ENCODE measurements at places on chromosomes 1 and 21.

DNA sequence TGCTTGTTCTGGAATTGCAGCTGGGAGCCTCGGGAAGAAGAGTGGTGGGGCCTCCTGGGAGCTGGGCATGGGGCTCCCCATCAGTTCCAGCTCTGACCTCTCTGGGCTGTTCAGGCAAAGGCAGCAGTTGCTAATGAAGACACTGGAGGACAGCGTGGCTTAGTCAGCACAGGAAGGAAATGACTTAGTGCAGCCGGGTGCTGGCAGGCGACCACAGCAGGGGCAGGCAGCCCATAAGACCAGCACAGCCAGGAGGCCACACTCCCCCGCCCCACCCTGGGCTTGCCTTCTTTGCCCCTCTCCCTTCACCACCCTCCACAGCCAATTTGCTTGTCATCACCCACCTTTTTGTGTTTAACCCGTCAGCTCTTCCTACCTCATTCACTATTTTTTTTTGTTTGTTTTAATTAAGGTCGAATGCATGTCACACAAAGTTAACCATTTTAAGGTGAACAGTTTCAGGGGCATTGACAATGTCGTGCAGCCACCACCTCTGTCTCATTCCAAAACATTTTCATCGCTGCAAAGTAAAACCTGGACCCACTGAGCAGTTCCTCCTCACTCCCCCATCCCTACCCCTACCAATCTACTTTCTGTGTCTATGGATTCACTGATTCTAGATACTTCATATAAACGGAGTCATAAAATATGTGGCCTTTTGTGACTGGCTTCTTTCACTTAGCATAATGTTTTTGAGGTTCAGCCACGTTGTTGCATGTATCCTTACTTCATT lies 10.9 kb downstream of the OLIG2 start:
- no peak for DNase-seq

GRCh38 chr1:106458866-106459265 lies 597.6 kb upstream of the PRMT6 start:
- DNase-seq = no peak

DNA sequence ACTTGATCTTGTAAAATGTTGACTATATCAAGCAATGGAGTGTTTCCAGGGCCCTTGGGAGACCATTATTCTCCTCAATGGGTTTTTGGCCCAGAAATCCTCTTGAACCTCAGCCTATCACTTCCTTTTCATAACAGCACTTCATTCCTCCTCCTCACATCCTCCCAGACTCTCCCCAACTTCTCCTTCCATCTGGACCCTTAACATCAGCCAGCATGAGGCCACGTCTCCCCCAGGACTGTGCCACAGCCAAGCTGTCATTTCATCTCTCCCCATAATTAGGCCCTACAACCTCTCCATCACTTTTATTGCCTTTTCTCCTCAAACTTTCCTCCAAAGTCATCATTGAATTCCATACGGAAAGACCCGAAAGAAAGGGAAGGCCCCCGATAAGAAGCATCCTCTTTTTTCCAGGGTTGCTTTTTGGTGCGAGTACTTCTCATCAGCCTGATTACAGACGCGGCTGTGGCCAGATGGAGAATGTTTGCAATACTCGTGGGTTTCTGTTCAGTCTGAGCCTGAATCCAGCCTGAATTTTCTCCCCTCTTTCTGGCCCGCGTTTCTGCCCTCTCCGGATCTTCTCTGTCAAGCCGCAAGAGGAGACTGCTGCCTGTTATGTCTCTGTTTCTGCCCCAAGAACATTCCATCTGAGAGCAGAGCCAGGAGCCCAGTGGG lies 52.7 kb upstream of the SLC25A33 start:
- no peak for DNase-seq

- DNase-seq = no peak
These were observed 310.7 kb downstream of the PCP4 start for GRCh38 chr21:40177979-40178378.

DNA sequence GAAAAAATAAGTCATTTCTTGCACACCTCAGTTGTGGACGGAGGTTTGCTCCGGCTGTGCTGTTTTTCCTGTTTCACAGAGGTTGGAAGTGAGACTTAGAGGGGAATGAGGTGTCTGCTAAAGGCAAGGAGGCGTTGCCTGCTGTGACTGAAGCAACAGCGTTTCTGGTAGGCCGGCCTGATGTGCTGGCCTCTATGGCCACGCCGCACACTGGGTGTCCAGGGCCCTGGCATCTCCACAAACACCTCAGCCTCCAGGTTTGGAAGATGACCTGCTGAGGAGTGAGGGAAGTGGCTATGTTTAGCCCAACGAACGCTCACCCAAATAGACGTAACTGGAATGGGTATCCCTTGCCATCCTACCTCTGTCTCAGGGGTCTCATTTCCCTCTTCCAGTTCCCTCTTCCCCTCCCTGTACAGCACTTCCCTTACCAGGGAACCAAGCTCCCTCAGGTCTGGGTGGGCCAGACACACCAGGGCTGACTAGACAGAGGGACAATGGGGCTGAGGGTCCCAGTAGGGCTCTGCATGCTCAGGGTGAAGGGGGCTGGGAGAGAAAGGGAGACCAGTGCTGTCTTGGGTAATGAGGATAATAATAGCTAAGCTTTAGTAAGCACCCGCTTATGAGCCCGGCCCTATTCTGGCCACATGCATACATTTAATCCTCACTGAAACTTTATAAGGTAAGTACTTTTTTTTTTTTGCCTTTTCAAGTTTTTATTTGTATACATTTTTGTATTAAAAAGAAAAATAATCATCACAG lies 11.9 kb downstream of the CACNA1S start:
- DNase-seq = no peak

- no peak for DNase-seq
These were observed 25.0 kb upstream of the PHTF1 start for GRCh38 chr1:113784104-113784779.

DNA sequence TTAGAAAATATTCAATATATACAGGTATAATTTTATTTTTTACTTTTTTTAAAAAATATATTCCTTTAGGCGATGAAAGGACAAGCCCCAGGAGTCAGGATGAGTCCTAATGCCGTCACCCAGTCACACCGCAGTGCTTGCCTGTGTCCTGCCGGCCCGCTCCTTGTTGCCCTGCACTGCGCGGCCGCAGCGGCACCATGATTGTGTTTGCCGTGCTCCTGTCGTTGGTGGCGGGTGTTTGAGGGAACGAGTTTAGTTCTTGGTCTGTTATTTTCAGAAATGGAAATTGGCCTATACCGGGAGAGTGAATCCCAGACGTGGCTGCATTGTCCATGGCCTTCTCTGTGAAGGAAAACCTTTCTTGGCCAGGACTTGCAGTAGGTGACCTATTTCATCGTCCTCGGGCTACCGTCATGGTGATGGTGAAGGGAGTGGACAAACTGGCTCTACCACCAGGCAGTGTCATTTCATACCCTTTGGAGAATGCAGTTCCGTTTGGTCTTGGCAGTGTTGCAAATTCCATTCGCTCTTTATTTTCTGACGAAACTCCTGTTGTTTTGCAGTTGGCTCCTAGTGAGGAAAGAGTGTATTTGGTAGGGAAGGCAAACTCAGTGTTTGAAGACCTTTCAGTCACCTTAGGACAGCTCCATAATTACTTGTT lies 45.9 kb upstream of the CRB1 start:
- no peak for DNase-seq

DNA sequence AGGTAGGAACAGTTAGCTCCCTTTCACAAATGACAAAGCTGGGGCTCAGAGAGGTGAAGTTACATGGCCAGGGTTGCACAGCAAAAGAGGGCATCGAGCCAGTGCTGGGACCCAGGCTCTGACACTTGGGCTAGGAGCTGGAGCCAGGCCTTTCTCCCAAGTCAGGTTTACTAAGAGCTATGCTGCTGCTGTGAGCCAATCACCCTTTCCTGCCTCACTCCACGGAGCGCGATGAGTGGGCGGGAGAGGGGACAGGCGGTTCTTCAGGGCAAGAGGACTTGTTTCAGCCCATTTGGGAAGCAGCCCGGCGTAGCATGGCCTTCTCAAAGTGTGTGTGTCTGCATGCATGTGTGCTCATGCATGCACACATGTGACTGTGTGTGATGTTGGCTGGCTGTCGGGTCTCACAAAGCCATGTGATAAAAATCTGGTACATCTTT lies 10.6 kb downstream of the ID3 start:
- no peak for DNase-seq

- DNase-seq = peak; percentile 16
These were observed 12.8 kb downstream of the S100A7 start for GRCh38 chr1:153447498-153448170.

DNA sequence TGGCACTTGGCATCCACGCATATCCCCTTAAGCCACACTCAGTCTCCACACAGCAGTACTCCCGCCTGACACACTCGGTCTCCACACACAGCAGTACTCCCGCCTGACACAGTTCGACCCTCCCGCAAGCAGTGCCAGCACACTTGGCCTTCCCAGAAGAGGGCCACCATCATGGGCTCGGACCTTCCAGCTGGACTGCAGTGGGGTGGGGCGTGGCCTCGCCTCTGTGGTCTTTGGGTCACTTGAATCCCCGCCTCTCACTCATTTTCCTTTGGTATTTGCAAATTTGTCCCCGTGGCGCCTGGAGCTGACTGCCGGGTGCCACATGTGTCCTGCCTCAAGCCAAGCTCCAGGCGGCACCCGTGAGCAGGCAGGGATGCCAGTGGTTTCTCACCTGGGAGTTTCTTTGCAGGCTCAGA lies 63.7 kb downstream of the FAAP20 start:
- no peak for DNase-seq

GRCh38 chr1:117511273-117511672 lies 94.6 kb upstream of the TENT5C start:
- no peak for DNase-seq

DNA sequence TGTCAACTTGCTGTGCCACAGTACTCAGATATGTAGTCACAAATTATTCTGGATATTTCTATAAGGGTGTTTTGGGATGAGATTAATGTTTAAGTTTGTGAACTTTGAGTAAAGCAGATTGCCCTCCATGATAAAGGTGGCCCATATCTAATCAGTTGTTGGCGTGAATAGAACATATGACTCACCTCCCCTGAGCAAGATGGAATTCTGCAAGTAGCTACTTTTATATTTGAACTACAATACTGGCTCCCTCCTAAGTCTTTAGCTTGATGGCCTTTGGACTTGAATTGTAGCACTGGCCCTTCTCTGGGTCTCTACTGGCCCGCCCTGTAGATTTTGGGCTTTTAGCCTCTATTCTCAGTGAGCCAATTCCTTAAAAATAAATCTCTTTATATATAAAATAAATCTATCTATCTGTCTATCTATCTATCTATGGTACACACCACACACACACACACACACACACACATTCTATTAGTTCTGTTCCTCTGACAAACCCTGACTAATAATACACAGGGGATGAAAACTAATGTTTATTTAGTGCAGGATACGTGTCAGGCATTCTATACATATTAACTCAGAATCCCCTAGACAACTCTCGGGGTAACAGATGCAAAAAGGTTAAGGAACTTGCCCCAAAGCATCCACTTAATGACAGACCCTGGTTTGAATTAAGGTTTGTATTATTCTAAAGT lies 37.9 kb upstream of the PDC start:
- DNase-seq = peak; percentile 28

DNA sequence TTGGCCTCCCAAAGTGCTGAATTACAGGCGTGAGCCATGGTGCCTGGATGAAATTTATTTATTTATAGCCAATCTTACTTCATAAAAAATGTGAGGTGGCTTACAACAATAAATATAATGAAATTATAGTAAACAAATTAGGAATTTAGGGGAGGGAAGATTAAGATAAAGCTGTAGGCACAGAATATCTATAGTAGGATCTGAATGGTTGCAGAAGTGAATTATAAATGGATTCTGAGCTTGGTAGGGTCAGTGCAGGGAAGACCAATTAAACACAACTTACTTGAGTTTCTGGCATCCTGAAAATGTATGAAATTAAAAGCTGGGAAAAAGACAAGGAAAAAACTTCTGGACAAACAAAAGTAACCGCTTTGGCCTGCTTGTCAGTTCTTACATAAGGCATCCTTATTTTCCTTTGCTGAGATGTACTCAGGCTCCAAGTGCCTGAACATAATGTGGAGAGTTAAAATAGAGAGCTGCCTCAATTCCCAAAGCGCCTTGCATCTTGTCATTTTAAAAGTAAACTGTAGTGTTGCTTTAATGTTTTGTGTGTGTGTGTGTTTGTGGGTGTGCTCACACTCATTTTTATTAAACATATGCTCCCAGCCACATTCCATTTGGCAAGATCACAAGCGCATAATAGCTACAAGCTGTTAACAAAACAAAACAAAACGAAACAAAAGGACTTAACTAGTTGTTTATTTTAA lies 247.3 kb downstream of the S1PR1 start:
- no peak for DNase-seq

All from kidney glomerular epithelial cell (primary cell).